ENCODE measurements at places on chromosomes 12 and 14.

- DNase-seq, result no peak
These were observed 451.2 kb downstream of the EGLN3 start for GRCh38 chr14:33499687-33500086.

DNA sequence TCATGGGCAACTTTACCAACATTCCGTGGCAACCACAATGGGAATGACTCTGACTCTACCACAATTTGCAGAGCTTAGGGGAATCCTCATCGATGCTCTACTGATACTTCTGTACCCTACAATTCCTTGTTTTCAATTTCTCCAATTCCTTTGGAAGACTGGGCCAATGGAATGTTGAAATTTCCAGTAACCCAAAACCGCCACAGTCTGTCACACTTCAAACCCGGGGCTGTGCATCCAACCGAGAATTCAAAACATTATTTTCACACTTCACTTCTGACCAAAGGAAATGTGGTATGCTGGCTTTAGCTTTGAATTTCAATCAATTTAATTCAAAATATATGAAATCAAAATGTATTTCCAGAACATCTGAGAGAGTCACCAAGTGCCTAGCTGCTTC is 951.4 kb downstream of the VRK1 start:
- no peak for DNase-seq

DNA sequence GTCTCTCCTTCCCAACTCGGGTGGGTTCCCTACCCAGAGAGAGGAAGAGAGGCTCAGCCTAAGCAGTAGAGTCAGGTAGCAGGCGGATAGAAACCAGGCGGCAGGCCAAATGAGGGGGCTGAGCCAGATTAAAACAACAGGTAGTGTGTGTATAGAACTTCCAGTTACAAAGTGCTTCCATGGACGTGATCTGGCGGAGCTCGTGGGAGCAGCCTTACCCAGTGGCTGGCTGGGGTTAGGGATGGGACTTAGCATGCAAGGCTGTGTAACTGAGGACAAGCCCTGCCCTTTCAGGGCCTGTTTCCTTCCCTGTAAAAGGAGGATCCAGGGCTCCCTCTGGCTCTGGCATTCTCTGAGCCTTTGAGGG is 8.3 kb downstream of the KRT80 start:
- DNase-seq, result no peak

DNA sequence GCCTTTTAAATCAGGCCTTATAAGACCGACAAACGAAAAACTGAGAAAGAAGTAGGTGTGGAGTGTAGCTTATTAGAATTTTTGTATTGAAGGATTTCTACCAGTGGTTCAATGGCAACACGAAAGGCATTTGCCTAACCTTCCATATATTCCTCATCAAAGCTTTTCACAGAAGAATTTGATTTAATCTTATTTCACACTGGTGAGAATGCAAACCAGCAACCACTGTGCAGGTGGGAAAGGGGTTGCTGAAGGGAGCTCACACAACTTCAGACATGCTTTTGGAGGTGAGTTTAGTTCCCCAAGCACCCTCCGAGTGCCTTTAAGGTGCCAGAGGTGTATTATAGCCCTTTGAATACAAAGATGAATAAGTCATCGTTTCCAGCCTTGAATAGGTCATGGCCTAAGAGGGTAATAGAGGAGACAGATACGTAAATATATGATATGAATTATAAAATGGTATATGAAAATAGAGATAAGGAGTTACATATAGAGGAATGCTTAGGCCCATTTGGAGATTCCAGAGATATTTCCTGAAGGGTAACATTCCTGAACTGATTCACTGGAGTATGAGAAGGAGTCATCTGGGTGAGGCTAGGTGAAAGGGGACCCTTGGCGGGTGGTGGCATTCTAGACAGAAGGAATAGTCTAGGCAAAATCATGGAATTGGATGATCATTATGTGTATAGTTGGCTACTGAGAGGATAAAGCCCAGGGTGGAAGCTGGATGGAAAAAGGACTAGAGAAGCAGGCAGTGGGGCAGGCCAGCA is 6.4 kb downstream of the ERP27 start:
- no peak for DNase-seq

GRCh38 chr12:915090-915489 is 34.4 kb downstream of the RAD52 start:
- no peak for DNase-seq

- no peak for DNase-seq
These were observed 67.0 kb upstream of the CSRP2 start for GRCh38 chr12:76945867-76946266.

GRCh38 chr14:32022525-32022924 is 54.6 kb upstream of the ARHGAP5 start:
- DNase-seq, result no peak

DNA sequence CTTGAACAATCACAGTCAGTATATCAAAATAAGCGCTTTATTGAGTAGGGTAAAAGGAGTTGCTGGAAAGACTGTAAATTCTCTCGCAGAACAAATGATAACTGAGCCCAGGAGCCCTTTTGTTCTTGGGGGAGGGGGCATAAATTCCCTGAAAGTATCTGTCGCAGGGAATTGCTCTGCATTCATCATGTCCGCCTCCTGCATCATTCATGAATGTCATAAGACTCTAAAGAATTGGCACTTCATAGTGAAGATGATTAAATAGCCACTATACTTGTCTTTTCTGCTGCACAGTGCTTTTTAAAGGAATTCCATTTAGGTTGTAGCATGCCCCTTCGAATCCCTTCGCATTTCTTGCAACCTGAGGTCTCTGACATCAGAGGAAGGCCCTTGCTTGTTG is 762.3 kb downstream of the DIO2 start:
- no peak for DNase-seq

DNA sequence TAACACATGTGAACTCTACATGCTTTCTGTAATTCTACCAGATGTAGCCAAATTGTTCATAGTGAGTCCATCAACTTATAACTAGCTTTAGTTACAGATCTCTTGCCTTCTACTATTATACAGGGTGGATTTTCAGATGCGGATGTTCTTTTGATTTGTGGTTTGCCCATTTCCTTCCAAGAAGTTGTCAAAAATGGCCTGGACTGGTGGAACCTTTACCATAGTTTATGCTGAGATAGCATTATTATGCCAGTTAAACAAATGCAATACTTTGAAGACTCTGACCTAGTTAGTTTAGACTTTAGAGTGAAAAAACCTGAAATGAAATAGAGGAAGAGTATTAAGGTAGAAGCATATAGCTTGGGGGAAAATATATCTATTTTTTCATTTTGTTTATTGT is 27.4 kb upstream of the CFL2 start:
- no peak for DNase-seq

GRCh38 chr14:22580625-22581024 is 8.4 kb downstream of the DAD1 start:
- DNase-seq, result no peak

DNA sequence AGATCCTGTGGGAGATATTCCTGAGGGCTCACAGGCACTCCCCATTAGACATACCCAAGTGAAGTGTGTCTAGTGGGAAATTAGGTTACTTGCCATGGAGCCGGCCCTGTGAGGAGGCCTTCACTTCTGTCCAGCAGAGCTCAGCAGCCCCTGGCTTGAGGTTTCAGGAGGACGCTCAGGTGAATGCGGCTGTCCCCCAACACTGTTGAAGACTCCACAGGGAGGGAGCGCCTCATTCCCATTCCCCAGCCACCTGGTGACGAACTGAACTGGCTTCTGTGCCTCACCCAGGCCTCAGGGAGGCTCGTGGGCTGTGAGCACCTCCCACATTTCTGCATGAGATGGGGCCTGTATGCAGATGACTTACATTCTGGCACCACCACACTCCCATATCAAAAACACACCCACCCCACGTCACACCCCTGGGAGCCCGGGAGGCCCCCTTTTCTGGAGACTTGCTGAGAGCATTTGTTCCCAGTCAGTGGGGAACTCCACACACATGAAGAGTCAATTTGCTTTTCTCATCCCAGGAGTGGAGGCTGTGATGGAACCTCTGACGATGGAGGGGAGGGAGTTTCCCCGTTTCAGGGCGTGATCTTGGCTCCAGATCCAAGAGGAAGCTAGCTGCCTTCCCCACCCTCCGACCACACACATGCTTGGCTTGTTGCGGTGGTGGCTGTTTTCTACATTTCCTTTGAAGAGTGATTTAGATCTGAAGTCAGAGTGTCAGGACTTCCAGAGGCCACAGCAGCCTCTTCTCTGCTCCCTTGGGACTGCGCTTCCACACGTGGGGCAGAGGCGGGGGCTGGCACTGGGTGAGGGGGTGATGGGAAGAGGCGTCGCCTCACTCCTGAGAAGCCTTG is 120.7 kb downstream of the ADGRD1 start:
- DNase-seq, result no peak

DNA sequence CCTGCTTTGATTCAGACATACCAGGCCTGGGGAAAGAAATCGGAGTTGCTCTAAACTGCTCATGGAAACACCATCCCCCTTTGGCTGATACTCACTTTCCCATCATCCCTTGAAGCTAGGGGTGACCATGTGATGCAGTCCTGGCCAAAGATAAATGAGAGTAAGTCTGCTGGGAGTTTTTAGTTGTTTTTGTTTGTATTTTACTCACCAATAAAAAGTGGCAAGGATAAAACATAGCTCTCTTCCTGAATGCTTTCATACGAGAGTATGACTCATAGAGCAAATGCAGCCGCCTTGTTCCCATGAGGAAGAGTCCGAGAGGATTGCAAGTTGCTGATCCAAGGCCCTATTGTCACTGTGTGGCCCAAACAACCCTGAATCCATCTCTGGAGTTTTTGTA is 126.4 kb upstream of the TMEM132C start:
- DNase-seq, result no peak

GRCh38 chr12:9796971-9797370 is 30.3 kb upstream of the KLRF1 start:
- DNase-seq, result no peak

GRCh38 chr14:83017296-83017695 is 1483.6 kb upstream of the SEL1L start:
- no peak for DNase-seq

Data from stimulated activated CD4-positive, alpha-beta T cell treated with anti-CD3 and anti-CD28 coated beads, Interleukin-4, amount 100 ng/mL, for 48 hours (primary cell).